ENCODE measurements at places on chromosomes 12 and 14.
A peak's percentile ranks its signal among the peaks of the same experiment; 100 is the strongest.

DNA sequence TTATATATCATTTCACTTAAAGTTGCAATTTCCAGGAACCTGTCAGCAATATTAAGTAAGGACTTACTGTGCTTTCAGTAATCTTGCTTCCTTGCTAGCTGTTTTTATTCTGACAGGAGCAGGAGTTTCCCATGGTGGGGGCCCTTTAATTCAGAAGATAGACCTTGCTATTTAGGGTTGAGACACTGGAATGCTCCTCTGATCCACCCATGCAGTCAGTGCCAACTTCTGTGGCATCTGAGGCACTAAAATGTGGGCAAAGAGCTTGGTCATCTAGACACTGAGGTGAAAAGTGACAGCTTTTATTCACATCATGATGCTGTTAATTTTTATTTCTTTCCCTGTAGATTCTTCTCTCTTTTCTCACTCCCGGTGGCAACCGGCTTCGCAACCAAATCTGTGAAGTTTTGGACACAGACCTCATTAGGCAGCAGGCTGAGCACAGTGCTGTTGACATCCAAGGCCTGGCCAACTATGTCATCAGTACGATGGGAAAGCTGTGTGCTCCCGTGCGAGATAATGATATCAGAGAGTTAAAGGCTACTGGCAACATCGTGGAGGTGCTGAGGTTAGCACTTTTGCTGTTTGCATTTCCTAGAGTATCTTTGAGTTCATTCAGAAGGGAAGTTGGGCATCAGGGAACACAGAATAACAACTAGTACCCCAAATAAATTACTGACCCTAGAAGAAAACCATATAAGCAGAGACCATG is 18.8 kb downstream of the TCP11L2 start:
- DNase-seq = no peak

DNA sequence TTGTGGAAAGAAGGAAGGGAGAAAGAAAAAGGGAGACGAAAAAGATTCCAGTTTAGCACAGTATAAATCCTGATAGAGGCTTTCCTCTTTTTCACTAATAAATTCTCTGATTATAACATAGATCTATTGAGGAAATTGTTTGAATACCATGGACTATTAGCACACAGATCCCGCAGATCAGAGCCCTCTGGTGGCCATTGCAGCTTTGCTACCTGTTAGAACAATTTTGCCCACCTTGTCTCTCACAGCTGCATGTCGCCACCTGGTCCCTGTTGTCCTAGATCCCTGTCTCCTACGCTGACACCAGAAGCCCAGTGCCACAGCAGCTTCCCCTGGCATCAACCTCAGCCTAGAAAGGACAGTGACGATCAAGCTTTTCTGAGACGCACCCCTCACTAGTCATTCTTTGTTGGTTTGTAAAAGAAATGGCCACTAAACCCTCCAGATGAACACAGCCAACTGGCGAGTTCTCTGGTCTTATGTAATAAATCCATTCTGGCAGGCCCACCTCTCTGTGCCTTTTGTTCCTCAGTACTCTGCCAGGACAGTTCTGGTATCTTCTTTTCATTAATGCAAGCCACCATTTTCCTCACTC is 9.9 kb downstream of the GPHB5 start:
- no peak for DNase-seq

DNA sequence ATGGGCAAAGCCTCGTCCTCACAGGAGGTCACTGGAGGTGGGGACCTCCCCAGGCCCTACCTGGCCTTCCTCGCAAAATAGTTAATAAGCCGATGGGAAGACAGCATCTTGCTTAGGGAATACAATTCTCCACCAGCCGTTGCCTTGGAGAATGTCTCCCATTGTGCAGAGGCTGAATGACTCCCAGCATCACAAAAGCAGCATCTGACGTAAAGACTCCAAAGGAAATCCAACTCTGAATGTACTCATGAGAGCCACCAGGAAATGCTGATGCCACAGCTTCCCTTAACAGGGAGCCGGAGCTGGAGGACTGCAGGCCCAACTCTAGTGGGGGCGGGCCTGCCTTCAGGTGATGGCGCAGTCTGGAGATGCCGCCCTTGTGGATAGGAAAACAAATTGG is 15.5 kb downstream of the CCDC63 start:
- DNase-seq = no peak

- DNase-seq = no peak
Measured at GRCh38 chr14:96097752-96098151, 58.6 kb downstream of the C14orf132 start.

GRCh38 chr12:4277857-4278256 is 4.3 kb downstream of the CCND2 start:
- DNase-seq = no peak

GRCh38 chr12:69546693-69547438 is 38.4 kb upstream of the CCT2 start:
- no peak for DNase-seq

DNA sequence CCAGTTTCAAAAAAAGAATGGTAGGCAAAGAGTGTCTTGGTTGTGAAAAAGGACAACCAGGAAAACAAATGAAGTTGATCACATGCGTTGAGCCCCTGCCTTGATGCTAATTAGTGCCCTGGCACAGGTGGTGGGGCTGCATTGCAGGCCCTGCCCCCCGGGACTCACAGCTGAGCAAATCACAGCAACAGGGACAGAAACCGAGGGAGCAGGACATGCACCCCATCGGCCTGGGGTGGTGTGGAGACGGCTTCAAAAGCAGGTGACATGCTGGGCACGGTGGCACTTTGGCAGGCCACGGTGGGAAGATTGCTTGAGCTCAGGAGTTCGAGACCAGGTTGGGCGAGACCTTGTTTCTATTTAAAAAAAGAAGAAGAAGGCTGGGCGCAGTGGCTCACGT is 1.1 kb upstream of the PAPLN start:
- no peak for DNase-seq

GRCh38 chr14:76500480-76500879 is 124.5 kb downstream of the ESRRB start:
- DNase-seq = no peak

DNA sequence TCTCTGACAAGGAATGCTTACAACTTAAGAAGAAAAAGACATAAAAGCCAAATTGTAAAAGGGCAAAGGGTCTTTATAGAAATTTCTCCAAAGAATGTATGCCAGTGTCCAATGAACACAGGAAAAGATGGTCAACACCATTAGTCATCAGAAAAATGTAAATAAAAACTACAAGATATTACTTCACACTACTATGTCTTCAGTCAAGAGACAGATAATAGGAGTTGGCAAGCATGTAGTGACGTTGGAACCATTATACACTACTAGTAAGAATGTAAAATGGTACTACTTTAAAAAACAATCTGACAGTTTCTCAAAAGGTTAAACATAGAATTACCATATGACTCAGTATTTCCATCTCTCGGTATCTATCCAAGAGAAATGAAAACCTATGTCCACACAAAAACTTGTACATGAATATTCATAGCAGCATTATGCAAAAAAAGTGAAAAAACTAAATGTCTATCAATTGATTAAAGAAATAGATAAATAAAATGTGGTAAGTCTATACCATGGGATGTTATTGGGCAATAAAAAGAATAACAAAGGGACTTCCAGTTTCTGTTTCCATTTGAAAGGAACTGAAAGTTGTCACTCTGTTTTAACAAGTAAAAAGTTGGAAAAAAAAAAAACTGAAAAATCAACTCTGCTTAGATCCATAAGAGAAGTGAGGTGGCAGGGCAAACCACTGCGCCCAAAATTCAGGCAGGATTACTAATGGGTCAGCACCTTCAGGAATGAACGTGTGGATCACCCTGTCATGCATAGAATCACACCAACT is 69.8 kb downstream of the ALG10B start:
- DNase-seq = peak; percentile 14

GRCh38 chr14:100680439-100681051 is 46.1 kb upstream of the DLK1 start:
- peak; percentile 58 for DNase-seq

GRCh38 chr14:69662636-69663299 is 51.4 kb downstream of the SUSD6 start:
- no peak for DNase-seq

DNA sequence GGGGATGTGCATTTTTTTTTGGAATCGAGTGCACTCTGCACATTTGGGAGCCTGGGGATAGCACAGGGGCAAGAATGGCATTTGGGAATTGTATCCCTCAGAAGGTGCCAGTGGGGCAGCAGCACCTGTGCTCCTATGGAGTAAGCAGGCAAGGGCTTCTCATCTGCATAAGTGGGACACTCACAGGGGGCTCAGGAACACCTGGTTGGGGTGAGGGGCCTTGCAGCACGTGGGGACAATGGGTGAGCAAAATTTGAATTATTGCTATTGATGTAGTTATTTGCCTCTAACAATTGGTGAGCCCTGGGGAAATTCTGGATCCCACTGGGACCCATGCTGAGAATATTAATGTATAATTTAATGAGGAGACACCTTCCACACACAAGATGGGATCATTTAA is 274.2 kb downstream of the TTC6 start:
- DNase-seq = no peak

- no peak for DNase-seq
Measured at GRCh38 chr12:58372298-58372697, 430.9 kb downstream of the ATP23 start.

GRCh38 chr14:105912641-105913180 is 386.3 kb downstream of the TMEM121 start:
- DNase-seq = no peak

GRCh38 chr12:104329707-104330532 is 26.4 kb downstream of the EID3 start:
- DNase-seq = no peak

GRCh38 chr14:50363714-50364111 is 33.0 kb downstream of the CDKL1 start:
- DNase-seq = peak; percentile 34

GRCh38 chr14:30355431-30355913 is 203.5 kb upstream of the G2E3 start:
- peak; percentile 5 for DNase-seq

- DNase-seq = no peak
Measured at GRCh38 chr12:132085291-132085635, 58.9 kb downstream of the DDX51 start.

DNA sequence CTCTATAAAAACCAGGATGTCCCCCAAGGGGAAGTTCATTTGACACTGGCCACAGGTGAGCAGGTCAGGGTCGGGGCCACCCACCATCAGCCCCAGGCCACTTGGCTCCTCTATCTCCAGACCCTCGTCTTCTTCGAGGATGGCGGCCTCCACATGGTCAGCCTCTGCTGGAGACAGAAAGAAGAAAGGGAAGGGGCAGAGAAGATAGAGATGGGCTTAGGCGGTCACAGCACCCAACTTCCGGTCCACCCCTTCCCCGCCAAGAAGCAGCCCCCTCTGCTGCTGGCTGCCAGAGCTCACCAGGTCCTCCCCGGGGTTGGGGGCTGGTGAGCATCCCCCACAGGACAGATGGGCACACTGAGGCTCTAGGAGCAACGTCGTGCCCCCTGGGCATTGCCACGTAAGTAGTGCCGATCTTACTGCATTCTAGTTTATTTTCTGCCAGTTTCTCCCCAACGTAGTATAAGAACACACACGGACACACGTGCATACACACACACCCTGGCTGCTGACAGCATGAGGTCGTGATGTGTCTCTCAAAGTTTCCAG is 14.2 kb downstream of the BCL11B start:
- DNase-seq = no peak

GRCh38 chr12:10400829-10401228 is 8.7 kb downstream of the KLRC4 start:
- DNase-seq = no peak
